Colonic mucosa (tissue), 4 donors: ENCODE measurements at places on chromosomes 5 and 9. TPM values are rescaled to one million over a fixed set of nuclear protein-coding genes. Genes with fewer than 3 reads are reported as not detected.

DNA sequence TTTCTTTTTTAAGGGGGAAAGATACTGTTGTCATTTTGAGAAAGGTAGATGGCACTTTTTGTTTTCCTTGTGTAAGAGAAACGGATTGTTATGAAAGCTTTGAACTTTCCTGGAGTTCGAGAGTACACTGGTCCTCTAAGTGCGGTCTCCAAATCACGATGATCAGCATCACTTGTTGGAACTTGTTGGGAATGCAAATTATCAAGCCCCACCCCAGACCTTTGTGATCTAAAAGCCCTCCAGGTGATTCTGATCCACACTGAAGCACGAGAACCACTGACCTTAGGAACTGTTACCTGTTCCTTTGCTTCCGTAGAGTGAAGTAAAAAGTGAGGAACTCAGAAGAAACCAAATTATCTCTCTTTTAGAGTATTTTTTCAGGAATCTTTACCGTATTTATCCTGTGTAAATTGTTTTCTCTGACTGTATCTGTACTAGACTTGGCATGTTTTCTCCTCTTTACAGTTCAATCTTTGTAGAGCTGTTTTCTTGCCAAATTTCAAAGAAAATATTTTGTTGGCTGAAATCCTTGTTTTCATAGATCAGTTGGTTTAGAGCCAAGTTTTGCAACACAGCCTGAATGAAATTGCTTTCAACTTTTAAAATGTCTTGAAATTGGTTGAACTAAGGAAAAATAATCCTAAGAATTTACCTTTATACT is 4.0 kb downstream of the MAT2B start:
- H3K27ac ChIP-seq: peak overlapping the region; percentile 47
- peaks cover 3% of the 10 kb centered on the region for H3K4me1 ChIP-seq
- DNase-seq: peak; percentile 52
- peak overlapping the region; percentile 2 for H3K4me3 ChIP-seq
- no peaks in the 10 kb centered on the region for H3K36me3 ChIP-seq

The ABLIM3 gene
- total RNA-seq: 2.3 TPM

DNA sequence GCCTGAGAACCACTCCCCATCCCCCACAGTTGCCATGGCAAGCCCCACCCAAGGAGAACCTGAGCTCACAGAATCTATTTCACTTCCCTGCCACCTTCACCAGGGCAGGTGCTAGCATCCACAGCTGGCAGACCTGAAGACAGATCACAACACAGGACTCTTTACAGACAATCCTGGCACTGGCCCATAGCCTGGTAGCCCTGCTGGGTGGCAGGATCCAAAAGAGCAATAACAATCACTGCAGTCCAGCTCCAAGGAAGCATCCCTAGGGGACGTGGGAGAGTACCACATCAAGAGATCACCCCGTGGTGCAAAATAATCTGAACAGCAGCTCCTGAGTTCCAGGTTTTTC is 463.2 kb upstream of the PIK3R1 start:
- H3K4me1 ChIP-seq: no peaks in the 10 kb centered on the region
- no peak overlapping the region for H3K4me3 ChIP-seq
- H3K36me3 ChIP-seq: no peaks in the 10 kb centered on the region
- H3K27me3 ChIP-seq: no peaks in the 10 kb centered on the region
- no peak for DNase-seq

GRCh38 chr5:138610415-138610917 is 35.3 kb upstream of the HSPA9 start:
- no peak for DNase-seq
- H3K27me3 ChIP-seq: no peaks in the 10 kb centered on the region
- H3K36me3 ChIP-seq: no peaks in the 10 kb centered on the region

DNA sequence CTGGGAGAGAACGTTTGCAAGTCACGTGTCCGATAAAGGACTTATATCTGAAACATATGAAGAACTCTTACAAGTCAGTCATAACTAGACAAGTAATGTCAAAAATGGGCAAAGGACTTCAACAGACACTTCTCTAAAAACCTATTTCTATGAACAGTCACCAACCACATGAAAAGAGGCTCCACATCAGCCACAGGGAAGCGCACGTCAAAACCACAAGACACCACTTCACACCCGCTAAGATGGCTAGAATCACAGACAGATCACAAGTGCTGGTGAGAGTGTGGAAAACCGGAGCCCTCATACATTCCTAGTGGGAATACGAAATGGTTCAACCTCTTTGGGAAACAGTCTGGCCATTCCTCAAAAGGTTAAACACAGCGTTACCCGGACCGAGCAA is 11.5 kb upstream of the CARD9 start:
- no peak overlapping the region for H3K27ac ChIP-seq
- no peaks in the 10 kb centered on the region for H3K36me3 ChIP-seq
- H3K4me3 ChIP-seq: no peak overlapping the region
- no peak for DNase-seq

The KCNV2 gene
- total RNA-seq: not detected

- no peaks in the 10 kb centered on the region for H3K27me3 ChIP-seq
- no peaks in the 10 kb centered on the region for H3K36me3 ChIP-seq
- no peak overlapping the region for H3K27ac ChIP-seq
- no peak for DNase-seq
- no peaks in the 10 kb centered on the region for H3K4me1 ChIP-seq
- no peak overlapping the region for H3K4me3 ChIP-seq
Observed at GRCh38 chr9:31355965-31356364, 1028.5 kb upstream of the ACO1 start.

- DNase-seq: no peak
- H3K4me1 ChIP-seq: no peaks in the 10 kb centered on the region
- no peaks in the 10 kb centered on the region for H3K27me3 ChIP-seq
- no peaks in the 10 kb centered on the region for H3K36me3 ChIP-seq
- H3K4me3 ChIP-seq: no peak overlapping the region
- H3K27ac ChIP-seq: no peak overlapping the region
Observed at GRCh38 chr5:133843911-133844310, 124.5 kb downstream of the C5orf15 start.

GRCh38 chr5:126780165-126780827 is 3.4 kb downstream of the LMNB1 start:
- H3K27me3 ChIP-seq: no peaks in the 10 kb centered on the region
- H3K4me3 ChIP-seq: no peak overlapping the region
- H3K36me3 ChIP-seq: no peaks in the 10 kb centered on the region
- peak; percentile 47 for DNase-seq

DNA sequence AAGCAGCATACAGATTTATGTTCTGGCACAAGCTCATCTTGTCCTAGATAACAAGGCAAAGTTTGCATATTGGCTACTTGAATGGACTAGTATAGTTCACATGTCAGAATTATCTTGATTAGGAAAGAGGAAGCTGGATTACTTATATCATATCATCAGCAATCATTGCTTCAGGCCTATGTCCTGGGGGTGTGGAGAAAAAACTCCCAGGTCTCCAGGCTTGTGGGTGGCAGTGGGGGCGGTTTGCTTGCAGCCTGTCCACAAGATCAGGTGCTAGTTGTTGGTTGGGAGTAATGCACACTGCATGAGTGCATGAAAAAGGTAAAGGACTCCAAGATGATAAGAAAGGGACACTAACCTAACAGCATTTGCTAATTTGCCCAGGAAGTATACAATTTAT is 326.4 kb upstream of the PDE4D start:
- H3K4me1 ChIP-seq: no peaks in the 10 kb centered on the region
- no peak for DNase-seq
- H3K4me3 ChIP-seq: no peak overlapping the region
- H3K27ac ChIP-seq: no peak overlapping the region
- no peaks in the 10 kb centered on the region for H3K36me3 ChIP-seq

- no peak overlapping the region for H3K4me3 ChIP-seq
- H3K27me3 ChIP-seq: no peaks in the 10 kb centered on the region
- DNase-seq: no peak
Observed at GRCh38 chr9:92036756-92037155, 78.5 kb downstream of the SPTLC1 start.

DNA sequence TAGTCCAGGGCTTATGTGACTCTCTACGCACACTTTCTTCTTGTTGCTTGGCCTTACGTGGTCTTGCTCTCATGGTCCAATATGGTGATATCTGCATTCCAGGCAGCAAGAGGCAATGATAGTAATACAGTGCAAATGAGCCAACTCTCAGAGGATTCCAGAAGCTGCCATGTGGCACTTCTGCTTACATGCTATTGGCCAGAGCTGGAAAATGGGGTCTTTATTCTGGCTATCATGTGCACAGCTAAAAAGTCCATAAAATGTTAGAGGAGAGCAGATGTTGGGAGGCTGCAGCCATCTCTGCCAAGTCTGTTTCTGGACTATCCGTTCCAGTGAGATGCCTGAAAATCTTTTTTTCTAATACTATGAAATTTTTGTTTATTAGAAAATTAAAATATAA is 2.9 kb upstream of the SEPTIN8 start:
- peaks cover 7% of the 10 kb centered on the region for H3K4me1 ChIP-seq
- no peak overlapping the region for H3K4me3 ChIP-seq
- DNase-seq: no peak
- no peaks in the 10 kb centered on the region for H3K27me3 ChIP-seq
- no peak overlapping the region for H3K27ac ChIP-seq

The PDCD1LG2 gene
- 0.15 TPM for total RNA-seq

GRCh38 chr9:34866614-34867013 is 91.5 kb upstream of the PHF24 start:
- H3K4me1 ChIP-seq: no peaks in the 10 kb centered on the region
- no peak overlapping the region for H3K27ac ChIP-seq
- no peaks in the 10 kb centered on the region for H3K27me3 ChIP-seq

DNA sequence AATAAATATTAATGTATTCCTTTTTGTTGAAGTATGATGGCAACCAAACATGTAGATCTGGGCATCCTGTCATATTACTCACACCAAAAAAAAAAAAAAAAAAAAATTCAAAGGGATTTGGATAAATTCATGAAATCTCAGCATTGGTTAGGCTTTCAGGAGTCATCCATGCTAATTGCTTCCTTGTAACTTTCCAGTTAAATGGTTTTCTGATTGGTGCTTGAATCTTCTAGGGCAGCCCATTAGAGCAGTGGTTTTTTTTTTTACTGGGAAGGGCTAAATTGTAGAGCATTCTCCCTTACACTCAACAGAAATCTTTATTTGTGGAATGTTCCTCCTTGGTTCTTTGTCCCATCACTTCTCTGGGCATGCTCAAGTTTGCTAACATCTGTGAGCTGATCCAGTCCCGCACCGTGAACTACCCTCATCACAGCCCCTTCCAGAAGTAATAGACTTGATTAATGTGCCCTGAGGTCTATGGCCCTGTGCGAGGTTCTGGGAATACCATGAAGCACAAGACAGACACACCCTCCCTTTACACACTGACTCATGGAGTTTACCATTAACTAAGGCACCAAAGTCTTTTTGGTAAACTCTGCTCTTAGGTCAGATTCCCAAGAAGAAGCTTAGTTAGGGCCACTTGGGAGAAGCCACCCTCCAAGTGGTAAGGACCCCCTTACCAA is 56.0 kb downstream of the RGS3 start:
- H3K4me3 ChIP-seq: no peak overlapping the region
- DNase-seq: peak; percentile 72
- peak overlapping the region; percentile 80 for H3K27ac ChIP-seq
- H3K4me1 ChIP-seq: peaks cover 40% of the 10 kb centered on the region
- no peaks in the 10 kb centered on the region for H3K27me3 ChIP-seq

- no peaks in the 10 kb centered on the region for H3K4me1 ChIP-seq
- DNase-seq: no peak
- no peaks in the 10 kb centered on the region for H3K36me3 ChIP-seq
- no peak overlapping the region for H3K4me3 ChIP-seq
Observed at GRCh38 chr5:7717691-7718090, 133.2 kb downstream of the CFAP90 start.

GRCh38 chr5:171606414-171607024 is 179.1 kb upstream of the SMIM23 start:
- H3K27me3 ChIP-seq: no peaks in the 10 kb centered on the region
- no peak for DNase-seq
- no peaks in the 10 kb centered on the region for H3K4me1 ChIP-seq
- H3K36me3 ChIP-seq: no peaks in the 10 kb centered on the region
- no peak overlapping the region for H3K27ac ChIP-seq

DNA sequence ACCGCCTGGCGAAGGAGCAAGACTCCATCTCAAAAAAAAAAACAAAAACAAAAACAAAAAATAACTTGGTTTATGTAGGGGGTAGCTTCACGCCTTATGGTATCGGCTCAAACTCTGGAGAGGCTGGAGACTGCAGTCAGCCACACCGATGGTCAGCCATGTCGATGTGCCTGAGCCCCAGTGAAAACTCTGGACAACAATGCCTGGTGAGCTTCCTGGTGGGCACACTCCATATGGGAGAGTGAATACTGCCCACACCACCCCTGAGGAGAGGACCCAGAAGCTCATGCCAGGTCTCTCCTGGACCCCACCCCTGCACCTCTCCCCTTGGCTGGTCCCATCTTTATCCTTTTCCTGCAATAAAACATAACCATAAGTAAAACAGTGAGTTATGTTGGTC is 19.6 kb downstream of the IPPK start:
- H3K27me3 ChIP-seq: no peaks in the 10 kb centered on the region
- no peak overlapping the region for H3K27ac ChIP-seq
- no peaks in the 10 kb centered on the region for H3K36me3 ChIP-seq
- no peak overlapping the region for H3K4me3 ChIP-seq

The MAPKAP1 gene
- total RNA-seq: 54.9 TPM

GRCh38 chr9:113600023-113600823 is 136.7 kb downstream of the RGS3 start:
- H3K27me3 ChIP-seq: no peaks in the 10 kb centered on the region
- H3K4me3 ChIP-seq: no peak overlapping the region

DNA sequence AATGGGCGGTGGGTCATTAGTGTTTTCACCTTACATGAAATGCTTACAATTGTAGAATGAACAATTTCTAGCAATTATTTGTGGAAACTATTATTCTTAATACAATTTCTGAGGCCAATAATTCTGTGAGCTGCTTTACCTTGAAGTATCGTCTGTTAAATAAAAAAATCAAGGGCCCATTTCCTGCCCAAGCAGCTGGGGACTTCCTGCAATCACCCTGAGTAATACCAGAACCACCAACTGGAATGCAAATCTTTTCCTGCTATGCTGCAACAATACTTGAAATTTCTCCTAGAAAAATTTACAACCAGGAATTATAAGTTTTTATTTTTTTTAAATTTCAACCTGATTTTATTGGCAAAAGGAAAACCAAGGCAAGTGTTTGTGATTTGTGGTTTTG is 52.6 kb downstream of the ADAMTS16 start:
- H3K27ac ChIP-seq: no peak overlapping the region
- H3K27me3 ChIP-seq: no peaks in the 10 kb centered on the region
- H3K4me3 ChIP-seq: no peak overlapping the region
- DNase-seq: no peak

GRCh38 chr5:172282272-172283019 is 1.1 kb downstream of the UBTD2 start:
- H3K36me3 ChIP-seq: no peaks in the 10 kb centered on the region
- H3K4me3 ChIP-seq: peak overlapping the region; percentile 83
- H3K4me1 ChIP-seq: peaks cover 11% of the 10 kb centered on the region

The SPINK13 gene
- total RNA-seq: 0.40 TPM

- no peak for DNase-seq
- H3K4me3 ChIP-seq: no peak overlapping the region
- H3K36me3 ChIP-seq: no peaks in the 10 kb centered on the region
- H3K27ac ChIP-seq: no peak overlapping the region
- H3K4me1 ChIP-seq: no peaks in the 10 kb centered on the region
- H3K27me3 ChIP-seq: no peaks in the 10 kb centered on the region
Observed at GRCh38 chr9:88954066-88954465, 37.2 kb upstream of the S1PR3 start.

- H3K27ac ChIP-seq: no peak overlapping the region
- no peaks in the 10 kb centered on the region for H3K36me3 ChIP-seq
- no peaks in the 10 kb centered on the region for H3K27me3 ChIP-seq
- H3K4me3 ChIP-seq: no peak overlapping the region
- H3K4me1 ChIP-seq: no peaks in the 10 kb centered on the region
Observed at GRCh38 chr9:37955781-37956422, 52.0 kb upstream of the SLC25A51 start.

The RANBP3L gene
- not detected for total RNA-seq
